Uterine smooth muscle cell (primary cell): ENCODE measurements at places on chromosomes 7 and 10. TPM values are rescaled to one million over a fixed set of nuclear protein-coding genes. Genes with fewer than 3 reads are reported as not detected.

The IL6 gene
- 0.55 and 2.9 TPM in 2 replicates for total RNA-seq

The ITGB1 gene
- total RNA-seq = 3,825 and 4,017 TPM in 2 replicates

The ASZ1 gene
- not detected in 2 replicates for total RNA-seq

The CCDC172 gene
- total RNA-seq = not detected in 2 replicates

The CUBN gene
- total RNA-seq = 0.87 and 1.5 TPM in 2 replicates

The SYT15 gene
- 0.12 TPM in 1 of 2 replicates, not detected in the other for total RNA-seq

The PSAP gene
- total RNA-seq = 481 and 1,349 TPM in 2 replicates

The ACSL5 gene
- total RNA-seq = 0.22 and 0.50 TPM in 2 replicates

The LRRTM3 gene
- under 0.01 TPM in 2 replicates for total RNA-seq

The ZNF467 gene
- 0.22 and 0.62 TPM in 2 replicates for total RNA-seq

The PLXNA4 gene
- total RNA-seq = 0.62 and 1.2 TPM in 2 replicates

The A1CF gene
- total RNA-seq = not detected in 2 replicates

The ADGRA1 gene
- not detected in 2 replicates for total RNA-seq

The HIPK2 gene
- total RNA-seq = 3.9 and 7.9 TPM in 2 replicates

The PBLD gene
- 3.0 and 3.7 TPM in 2 replicates for total RNA-seq

The ADCYAP1R1 gene
- total RNA-seq = not detected in 2 replicates

The MIOS gene
- total RNA-seq = 75.1 and 82.3 TPM in 2 replicates
